ENCODE measurements at places on chromosomes 4 and X. TPM values are rescaled to one million over a fixed set of nuclear protein-coding genes. Genes with fewer than 3 reads are reported as not detected.

The SHROOM2 gene
- polyA plus RNA-seq = 9.9 TPM

GRCh38 chr4:105440890-105441289 lies 33.0 kb downstream of the PPA2 start:
- DNase-seq = no peak

DNA sequence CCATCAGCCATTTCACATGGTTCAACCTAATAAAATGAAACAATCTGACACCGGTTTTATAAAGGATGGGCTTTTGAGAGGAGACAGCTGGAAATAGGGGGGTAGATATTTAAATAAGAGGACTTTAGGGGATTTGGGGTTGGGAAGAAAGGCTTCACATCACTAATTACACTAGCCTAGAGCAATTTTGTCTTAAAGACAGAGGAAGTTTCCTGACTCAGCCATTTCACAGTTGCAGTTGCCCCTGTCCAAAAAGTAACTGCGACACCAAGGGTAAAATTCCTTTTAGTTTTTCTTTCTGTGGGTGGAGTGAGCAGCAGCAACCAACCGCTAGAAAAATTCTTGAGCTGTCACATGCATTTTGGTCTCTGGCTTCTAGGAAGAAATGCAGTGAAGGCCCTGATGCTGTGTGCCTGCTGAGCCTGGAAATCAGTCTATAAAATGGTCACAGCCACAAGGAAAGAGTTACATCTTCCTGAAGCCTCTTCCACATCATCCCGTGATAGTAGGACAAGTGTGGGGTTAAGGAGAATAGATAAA lies 233.6 kb downstream of the ZNF674 start:
- DNase-seq = no peak

- no peak for DNase-seq
These were observed 271.9 kb downstream of the MID1IP1 start for GRCh38 chrX:39073131-39073530.

- peak; percentile 15 for DNase-seq
These were observed 46.1 kb upstream of the VEGFC start for GRCh38 chr4:176838601-176839433.

GRCh38 chrX:56797574-56798338 lies 68.7 kb downstream of the NBDY start:
- no peak for DNase-seq

DNA sequence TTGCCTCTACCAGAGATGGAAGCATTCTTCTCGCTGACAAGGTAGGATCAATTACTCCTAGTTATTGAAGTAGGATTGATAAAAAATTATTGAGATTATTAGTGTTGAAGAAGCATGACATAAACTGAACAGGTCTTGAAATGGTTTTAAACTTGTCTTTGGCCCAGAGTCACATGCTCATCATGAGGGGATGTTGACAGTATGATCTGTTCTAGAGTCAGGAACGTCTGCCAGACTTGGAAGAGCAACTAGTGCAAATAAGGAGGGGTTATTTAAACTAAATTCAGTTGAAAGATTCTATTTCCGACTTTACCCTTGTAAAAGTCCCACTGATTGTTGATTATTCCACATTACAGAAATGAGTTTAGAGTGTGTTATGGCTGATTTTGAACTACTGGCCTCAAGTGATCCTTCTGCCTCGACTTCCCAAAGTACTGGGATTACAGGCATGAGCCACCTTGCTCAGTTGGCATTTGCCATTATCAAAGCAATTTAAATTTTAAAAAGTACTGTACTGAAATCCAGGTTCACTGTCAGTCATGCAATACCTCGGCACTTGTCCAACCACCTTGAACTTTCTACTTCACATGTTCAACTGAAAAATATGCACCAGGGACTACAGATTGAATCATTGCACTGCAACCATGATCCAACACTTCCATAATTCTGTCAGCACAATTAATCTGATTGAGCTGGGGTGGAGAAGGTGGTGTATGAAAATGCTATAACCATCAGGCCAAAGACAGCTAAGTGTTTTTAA lies 19.7 kb downstream of the FABP2 start:
- DNase-seq = no peak

The SGMS2 gene
- polyA plus RNA-seq = 13.3 TPM

- peak; percentile 59 for DNase-seq
These were observed 669.8 kb downstream of the IQCM start for GRCh38 chr4:149145803-149146202.

- no peak for DNase-seq
These were observed 127.1 kb downstream of the CHIC2 start for GRCh38 chr4:53937327-53937726.

DNA sequence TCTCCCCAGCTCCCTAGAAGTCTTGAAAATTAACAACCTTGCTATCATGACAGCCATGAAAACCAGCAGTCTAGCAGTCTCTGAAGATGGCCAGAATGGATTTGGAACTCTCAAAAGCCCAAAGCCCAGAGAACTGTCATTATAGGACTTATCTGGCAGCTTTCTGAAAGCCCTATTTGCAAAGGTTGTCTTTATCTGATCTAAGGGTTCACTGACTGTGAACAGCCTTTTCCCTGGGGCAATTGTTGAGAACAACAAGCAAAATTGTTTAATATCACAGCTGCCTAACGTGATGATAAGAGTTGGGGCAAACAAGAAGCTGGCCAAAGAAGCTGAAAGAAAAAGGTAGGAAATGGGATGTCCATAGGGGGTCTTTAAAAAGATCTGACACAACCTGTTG lies 20.9 kb upstream of the KLHL8 start:
- DNase-seq = no peak

The ADH7 gene
- not detected for polyA plus RNA-seq

The FRMPD4 gene
- polyA plus RNA-seq = 2.7 TPM

The PHEX gene
- polyA plus RNA-seq = 0.24 TPM

DNA sequence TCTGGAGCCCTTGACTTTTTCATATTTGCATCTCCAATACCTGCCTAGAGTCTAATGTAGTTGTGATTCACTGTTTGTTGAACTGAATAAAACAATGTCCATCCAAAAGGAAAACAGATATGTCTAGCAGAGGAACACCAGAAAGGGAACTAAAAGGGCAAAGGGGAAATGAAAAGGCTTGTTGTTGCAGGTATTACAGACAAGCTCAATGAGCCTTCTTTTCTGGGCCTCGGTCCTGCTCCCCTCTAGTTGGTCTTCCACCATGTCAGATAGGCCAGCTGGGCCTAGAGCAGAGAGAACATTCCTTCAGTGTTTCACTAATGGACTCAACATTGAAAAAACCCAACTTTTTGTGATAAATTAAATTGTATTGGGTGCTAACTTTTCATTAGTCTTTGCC lies 55.4 kb downstream of the ZFX start:
- no peak for DNase-seq

DNA sequence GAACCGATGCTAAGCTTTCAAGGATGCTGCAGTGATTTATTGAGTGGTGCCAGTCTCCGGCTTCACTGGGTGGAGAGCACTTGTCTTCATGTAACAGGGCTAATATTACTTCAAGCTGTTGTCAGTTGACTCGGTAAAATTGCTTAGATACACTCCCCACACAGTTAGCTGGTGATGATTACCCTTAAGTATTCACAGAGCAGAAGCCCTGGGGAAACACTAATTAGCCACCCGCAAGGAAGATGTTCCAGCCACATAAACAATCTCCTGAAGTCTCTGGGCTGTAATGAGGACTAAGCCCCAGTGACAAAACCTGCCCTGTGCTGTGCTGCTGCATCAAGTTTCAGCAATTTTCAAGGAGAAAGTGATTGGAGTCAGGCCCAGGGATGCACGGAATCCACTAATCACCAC lies 37.3 kb upstream of the GK2 start:
- no peak for DNase-seq

DNA sequence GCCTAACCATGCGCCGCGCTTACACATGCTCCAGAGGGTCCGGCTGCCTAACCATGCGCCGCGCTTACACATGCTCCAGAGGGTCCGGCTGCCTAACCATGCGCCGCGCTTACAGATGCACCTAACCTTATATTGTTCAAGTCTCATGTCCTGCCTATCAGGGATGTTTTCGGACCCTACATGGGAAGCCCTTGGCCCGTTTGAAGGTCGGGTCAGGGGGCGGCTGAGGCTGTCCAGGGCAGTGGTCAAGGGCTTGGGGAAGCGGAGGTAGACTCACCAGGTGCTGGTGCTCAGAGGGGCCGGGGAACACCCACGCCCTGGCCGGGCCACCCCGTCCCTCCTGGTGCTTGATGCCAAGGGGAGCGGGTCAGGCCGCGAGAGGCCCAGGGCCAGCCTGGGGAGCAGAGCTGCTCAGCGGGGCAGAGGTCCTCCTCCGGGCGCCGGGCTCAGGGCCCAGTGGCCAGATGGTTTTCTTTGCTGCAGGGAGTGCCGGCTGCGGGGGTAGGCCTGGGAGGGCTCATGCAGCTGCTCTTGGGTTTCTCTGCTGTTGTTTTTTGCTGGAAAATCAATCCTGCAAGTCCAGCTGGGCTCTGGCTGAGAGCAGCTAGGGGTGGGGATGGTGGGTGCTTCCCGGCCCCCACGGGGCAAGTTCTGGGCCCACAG lies 35.4 kb upstream of the SPON2 start:
- peak; percentile 77 for DNase-seq

DNA sequence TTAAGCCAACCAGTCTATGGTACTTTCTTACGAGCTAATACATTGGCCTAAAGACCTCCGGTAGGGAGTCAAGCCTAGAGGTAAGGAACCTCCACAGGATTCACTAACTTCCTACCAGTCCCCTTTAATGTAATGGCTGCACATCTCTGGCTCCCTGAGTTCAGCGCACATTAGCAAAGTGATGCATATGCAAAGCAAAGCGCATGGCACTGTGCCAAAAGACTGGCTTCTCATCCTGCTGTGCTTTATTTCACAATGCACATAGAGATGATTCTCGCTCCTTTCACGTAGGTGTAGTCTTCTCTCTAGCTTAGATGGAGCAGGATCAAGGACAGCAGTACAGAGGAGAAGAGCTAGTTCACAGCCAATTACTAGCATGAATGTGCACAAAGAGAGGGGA lies 14.6 kb upstream of the CLTRN start:
- DNase-seq = no peak

The HPSE gene
- polyA plus RNA-seq = 0.32 TPM

GRCh38 chr4:115076691-115077090 lies 36.7 kb downstream of the NDST4 start:
- DNase-seq = no peak

DNA sequence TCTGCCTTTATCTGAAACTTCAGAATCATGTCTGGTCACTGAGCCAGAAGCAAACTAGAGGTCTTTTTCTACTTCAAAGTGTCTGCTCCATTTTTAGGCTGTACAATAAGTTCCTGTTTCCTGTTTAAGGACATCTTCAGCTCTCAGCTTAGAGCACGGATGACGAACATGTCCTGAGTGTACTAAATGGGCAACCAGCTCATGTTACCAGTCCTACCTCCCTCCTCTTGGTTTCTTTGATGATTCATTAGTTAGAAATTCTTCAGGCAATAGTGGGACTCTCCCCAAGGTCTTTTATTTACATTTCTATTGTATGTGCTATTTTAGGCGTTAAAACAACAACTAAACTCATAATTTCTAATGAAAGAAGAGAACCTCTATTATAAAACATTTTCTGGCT lies 58.0 kb downstream of the ENPEP start:
- peak; percentile 86 for DNase-seq

DNA sequence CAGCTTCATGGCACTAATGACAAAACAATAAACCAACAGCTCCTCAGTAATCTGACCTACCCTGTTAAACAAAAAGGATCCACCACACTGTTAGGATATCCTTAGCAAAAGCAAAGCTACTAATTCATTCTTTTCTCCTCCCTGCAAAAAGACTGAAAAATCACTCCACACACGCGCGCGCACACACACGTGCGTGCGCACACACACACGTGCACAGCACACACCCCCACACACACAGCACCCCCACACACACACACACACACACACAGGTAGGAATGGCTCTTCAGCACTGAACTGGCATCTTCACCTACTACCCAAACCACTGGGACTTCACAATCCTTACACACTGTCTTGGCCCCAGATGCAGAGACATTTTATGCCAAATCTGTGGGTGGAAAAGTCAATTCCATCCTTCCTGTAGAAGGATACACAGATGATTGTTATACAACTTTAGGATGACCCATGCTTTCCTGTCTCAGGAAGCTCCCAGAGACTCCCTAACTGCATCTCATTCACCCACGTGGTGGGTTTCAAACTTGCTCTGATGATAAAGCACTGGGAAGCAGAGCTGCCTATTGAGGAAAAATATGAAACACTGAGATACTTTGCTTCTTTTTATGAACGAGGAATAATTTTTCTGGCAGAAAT lies 102.5 kb downstream of the TSPAN5 start:
- DNase-seq = no peak

- DNase-seq = no peak
These were observed 5.4 kb downstream of the PCDH7 start for GRCh38 chr4:30725562-30725961.

The CITED1 gene
- polyA plus RNA-seq = 0.12 TPM

DNA sequence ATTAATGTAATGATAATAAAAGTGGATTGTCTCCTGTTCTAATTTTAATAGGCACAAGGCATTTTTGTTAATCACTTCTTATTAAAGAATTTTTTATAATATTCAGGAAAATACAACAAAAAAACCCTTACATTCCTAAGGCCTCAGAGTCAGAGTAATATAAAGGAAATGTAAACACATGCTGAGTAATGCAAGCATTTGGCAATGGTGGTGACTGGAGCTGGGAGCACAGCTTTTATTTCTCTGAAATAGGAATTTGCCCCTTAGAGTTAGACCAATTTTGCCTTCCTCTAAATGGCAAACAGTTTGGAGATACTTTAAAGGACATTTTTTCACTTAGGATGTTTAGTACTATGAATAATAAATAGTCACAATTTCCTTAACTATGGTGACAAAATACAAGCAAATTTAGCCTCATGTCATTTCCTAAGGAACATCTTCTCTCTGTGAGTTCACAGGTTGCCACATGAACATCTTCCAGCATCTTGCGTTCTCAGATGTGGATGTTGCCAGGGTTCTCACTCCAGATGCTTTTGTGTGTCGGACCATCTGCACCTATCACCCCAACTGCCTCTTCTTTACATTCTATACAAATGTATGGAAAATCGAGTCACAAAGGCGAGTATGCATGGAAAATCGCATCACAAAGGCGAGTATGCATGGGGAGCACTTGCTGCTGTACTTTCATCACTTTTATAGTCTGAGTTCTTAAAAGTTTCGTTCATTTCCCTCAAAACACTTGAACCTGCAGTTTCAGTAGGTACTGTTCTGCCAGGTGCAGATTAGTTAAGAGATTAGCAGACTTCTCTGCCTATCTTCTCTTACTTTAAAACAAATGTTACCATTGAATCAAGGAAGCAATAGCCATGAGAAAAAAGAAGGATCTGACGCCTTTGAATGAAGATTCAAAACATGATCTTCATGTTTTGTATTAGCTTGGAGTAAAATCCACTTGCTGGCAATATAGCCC lies 15.9 kb upstream of the F11 start:
- DNase-seq = peak; percentile 50

The HAUS7 gene
- polyA plus RNA-seq = 13.2 TPM
